Chondrocyte (in vitro differentiated cells): ENCODE measurements at places on chromosomes 1 and 21.

- no peak for DNase-seq
These were observed 258.0 kb downstream of the LTN1 start for GRCh38 chr21:28734522-28735175.

DNA sequence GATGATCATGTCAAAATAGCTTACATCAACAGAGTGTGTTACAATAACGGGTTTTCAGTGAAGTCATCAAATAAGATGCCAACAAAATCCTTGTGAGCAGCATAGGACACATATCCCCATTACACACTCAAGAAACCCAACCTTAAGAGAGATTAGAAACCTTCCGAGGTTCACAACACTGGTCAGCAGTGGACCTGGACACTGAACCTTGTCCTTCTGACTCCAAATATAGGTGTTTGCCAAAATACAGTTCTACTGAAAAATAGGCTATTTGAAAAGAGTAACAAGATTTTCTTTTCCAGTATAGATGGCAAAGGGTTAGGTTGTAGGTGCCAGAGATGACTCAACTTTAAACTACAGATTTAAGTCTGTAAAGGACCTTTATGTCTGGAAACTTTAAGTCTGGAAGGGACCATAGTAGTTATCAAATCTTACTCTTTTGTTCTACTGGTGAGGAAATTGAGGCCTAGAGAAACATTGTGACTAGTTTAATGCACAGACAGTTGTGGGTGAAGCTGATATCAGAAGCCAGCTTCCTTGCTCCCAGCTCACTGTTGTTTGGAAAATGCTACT is 811 bp upstream of the REG4 start:
- no peak for DNase-seq

- DNase-seq = no peak
These were observed 59.2 kb upstream of the ATP5PO start for GRCh38 chr21:33974513-33975468.

- DNase-seq = no peak
These were observed 284.4 kb upstream of the C1orf105 start for GRCh38 chr1:172135978-172136610.
